Glutamatergic neuron (in vitro differentiated cells): ENCODE measurements at places on chromosomes 6 and 20.
A peak's percentile ranks its signal among the peaks of the same experiment; 100 is the strongest.

DNA sequence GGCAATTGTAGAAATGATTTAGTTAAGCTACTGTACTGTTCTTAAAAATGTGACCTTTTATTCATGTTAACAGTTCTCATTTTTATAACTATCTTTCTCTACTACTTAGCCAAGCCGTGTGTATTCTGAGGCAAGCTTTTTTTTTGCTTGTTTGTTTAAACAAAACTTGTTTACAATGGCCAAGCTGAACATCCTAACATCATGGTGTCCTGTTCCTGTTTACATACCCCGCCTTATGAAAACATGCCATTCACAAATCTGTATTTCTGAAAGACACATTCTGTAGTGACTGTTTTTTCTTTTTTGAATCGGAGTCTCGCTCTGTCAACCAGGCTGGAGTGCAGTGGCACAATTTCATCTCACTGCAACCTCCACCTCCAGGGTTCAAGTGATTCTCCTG is 140.9 kb downstream of the NCOA3 start:
- no peak for DNase-seq

DNA sequence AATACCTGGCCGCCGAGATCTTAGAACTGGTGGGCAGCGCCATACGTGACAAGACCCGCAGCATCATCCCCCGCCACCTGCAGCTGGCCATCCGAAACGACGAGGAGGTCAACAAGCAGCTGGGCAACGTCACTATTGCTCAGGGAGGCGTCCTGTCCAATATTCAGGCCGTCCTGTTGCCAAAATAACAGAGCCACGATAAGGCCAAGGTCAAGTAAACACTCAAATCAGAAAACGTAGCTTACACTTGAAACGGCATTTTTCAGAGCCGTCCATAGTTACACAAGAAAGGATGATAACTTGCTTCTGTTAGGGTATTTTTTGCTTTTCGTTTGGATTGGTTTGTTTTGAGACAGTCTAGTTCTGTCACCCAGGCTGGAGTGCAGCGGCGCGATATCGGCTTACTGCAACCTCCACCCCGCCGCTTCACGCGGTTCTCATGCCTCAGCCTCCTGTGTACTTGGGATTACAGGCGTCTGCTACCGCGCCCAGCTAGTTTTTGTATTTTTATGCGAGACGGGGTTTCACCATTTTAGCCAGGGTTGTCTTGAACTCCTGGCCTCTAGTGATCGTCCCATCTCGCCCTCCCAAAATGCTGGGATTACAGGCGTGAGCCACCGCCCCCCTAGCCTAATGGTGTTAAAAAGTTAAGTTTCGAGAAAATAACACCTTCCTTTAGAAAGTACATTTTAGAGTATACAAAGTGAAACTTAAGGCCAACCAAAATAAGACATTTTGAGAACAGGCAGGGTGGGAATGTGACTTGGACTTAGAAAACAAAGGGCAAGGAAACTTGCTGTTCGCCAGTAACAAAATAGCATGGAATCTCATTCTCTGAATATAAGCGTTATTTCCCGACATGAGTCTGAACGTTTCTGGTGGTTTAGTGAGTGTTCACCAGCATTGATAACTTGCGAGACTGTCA is 42.8 kb upstream of the HFE start:
- no peak for DNase-seq

DNA sequence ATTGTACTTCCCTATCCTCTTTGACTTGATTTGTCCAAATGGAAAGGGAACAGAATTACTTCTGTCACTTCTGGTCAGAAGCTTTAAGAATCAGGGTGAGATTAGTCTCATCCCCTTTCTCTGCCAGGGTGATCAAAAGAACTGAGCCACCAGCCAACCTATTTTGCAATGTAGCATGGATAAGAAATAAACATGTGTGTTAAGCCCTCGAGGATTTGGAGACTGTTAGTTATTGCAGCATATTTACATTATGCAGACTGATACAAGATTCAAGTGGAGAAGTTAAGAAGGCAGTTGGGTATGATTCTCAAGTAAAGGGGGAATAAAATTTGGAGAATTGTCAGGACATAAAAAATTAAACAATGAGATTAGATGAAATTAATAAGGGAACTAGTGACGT is 106.0 kb downstream of the FRK start:
- no peak for DNase-seq

DNA sequence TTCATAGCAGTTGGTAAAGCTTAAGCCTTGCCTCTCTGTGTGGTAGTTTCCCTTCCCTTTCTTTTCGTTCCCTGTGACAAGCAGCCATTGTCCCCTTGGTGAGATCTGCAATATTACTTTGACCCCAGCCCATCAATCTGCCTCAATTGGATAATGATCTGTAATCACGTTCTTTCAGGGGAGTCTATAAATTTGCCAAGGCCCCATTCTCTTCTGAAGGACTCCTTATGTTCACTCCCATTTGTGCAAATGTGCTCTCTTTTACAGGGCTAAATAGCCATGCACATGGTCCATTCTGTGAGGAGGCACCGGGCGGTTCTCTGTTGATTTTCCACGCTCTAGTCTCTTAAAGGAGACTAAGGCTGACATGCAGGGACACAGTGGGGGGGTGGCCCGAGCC is 660.4 kb upstream of the SLC35B3 start:
- no peak for DNase-seq

GRCh38 chr6:11326116-11326515 is 93.6 kb upstream of the NEDD9 start:
- DNase-seq, result no peak

DNA sequence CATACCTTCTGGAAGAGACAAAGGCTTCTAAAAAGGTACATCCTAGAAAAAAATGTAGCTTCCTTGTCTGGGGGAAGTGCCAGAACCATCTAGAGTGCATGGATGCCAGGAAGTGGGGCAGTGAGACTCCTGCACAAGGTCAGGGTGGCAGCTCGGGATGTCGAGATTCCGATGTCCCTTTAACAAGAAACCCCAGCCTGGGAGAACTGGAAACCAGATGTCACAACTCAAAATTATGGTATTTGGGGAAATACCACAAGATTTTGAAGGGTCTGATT is 168.4 kb downstream of the ZDHHC14 start:
- DNase-seq, result no peak

DNA sequence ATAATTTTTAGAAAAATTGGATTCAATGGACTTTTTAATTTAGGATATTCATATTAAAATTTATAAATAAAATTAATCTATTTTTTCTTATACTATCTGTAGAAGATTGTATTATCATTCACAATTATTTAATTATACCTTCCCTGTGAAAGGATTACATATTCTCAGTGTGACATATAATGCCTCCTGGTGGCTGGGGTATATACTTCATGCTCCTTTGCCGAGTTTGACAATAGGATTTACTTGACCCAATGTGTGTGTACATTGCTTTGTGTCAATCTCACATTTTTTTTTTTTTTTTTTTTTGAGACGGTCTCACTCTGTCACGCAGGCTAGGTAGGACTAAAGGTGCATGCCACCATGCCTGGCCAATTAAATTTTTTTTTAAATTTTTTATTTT is 230.0 kb upstream of the CHD6 start:
- DNase-seq, result no peak

- no peak for DNase-seq
Observed at GRCh38 chr6:23591761-23592160, 534.3 kb upstream of the NRSN1 start.

GRCh38 chr6:1611322-1611571 is 1.5 kb downstream of the FOXC1 start:
- DNase-seq, result peak; percentile 66

DNA sequence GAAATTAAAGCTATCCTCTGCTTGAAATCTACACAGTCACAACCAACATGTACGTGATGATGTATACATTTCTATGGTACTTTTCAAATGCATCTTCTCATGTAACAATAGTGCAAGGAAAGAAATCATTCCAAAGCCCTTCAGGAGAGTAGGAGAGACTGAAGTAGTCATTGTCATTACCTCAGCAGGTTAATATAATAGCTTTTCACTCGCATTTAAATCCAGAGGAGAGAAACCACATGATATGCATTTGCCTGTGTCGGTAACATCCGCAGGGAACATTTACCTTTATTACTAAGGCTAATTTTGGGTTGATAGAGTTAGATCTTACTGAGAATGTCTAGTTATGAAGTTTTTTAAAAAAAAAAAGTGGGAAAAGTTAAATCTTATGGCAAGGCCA is 186.6 kb upstream of the DTNBP1 start:
- DNase-seq, result no peak

GRCh38 chr20:41776421-41776820 is 158.2 kb upstream of the CHD6 start:
- DNase-seq, result no peak

DNA sequence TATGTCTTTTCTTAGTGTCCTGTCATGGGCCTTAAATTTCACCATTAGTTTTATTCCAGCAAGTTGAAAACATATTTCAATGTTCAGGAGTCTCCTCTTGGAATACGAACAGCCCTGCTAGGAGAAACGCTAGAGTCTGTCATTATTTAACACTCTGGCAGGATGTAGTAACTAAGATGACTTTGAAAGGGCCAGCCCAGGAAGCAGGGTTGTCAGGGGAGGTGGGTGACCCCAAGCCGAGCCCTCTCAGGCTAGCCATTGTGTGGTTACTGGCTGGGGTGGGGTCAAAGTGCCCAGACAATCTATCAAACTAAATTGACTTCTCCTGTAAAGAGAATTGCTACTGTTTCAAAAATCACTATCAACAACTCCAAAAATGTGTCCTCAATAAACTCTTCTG is 67.8 kb downstream of the LY86 start:
- DNase-seq, result no peak

DNA sequence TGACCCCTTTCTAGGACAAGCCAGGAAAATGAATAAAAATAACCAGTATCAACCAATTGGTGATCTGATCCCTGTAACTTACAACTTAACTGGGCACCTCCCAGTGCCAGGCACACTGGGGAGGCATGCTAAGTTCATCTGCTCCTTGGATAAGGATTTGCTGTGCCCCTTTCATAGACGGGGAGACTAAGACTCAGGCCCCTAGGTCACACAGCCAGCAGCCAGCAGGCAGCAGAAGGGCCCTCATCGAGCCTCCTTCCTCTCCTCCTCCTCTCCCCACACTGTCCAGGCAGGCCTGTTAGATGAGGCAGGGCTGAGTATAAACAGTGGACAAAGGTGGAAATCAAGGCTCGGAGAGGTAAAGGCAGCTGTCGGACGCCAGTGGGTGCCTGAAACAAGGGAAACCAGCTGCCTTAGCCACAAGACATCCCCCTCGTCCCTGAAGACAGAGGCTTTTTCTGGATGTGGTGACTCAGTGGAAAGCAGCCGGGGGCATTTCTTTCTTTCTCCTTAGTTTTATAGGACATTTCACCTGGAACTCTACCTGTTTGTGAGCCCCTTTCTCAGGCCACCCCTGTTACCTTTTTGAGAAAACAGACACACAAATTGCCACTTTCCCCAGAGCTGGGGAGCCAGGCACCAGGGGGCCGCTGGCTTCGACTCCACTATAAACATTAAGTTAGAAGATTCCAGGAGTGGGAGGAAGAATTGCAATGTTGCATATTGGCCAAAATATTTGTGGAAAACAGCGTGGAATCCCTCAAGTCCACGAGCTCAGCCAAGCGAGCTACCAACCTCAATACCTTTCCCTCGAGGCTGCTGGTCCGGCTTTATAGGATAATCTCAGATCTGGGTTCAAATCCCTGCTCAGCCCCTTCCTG is 166.0 kb downstream of the PREX1 start:
- DNase-seq, result no peak

DNA sequence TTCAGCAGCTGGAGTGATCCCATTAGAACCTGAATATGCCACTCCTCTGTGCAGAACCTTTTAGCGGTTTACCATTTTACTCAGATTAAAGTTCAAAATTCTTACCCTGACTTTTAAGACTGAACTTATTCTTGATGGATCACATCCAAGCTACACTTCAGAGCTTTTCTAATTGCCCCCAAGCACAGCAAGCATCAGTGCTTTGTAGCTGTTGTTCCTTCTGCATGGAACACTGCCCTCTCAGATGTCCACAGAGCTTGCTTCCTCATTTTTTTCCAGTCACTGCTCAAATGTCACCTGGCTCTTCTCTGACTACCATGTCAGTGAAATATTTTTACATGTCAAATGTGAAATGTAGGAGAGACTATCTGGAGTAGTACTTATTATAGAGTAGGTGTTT is 1.6 kb upstream of the SLC35B3 start:
- no peak for DNase-seq

GRCh38 chr6:163579111-163579879 is 164.8 kb downstream of the QKI start:
- DNase-seq, result no peak

GRCh38 chr6:167141667-167142432 is 15.9 kb downstream of the GPR31 start:
- peak; percentile 71 for DNase-seq

DNA sequence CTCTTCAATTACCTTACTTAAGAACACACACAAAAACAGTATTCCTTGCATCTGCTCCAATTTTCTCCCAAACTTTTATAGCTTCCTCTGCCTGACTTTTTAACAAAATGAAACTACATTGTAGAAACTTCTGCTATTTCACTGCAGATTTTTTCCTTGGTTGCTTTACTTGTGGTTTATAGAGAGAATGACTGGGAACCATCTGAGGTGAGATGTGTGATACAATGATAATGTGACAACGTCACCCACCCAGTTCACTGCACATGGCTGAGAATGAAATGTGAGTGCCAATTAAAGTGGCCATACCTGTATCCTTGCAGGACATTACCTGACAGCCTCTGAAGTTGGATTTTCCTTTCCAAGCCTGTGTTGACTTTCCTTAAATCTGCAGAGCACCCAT is 258.4 kb downstream of the CD83 start:
- DNase-seq, result no peak

DNA sequence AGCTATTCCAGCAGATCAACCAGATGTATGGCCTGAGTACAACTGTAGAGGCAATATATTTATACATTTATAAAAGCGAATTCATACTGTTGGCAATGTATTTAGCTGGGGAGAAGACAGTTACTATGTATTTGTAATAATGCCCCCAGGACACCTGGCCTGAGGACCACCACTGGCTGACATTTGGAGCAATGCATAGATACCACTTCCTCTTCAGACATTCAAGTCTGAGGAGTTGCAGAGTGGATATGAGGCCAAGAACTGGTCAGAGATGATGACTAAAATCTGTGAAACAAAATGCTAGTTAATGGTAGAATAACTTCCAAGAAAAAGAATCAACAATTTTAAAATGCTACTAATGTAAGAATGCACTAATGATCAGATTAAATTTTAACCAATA is 462.3 kb downstream of the CDC5L start:
- no peak for DNase-seq

DNA sequence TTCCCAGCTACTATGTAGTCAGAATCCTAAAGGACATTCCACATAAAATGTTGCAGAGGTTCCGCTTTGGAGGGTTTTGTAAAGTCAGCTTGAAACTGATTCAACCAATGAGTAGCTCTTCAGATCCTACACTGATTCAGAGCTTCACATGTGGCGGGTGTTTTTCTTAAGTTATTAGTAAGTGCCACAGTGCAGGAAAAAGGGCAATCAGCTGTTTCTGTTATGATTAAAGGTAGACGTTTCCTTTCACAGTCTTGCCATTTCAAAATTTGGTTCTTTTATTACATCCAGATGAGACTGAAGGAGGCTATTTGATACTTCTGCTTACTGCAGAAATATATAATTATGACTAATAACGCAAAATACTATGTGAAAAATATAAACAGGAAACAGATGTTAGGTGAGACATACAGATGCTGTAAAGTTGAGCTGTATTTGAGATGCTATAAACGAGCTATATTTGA is 443.9 kb downstream of the CDKAL1 start:
- DNase-seq, result no peak

GRCh38 chr6:75268121-75268987 is 16.2 kb downstream of the TMEM30A start:
- no peak for DNase-seq
